ENCODE measurements at places on chromosomes 5 and 9. TPM values are rescaled to one million over a fixed set of nuclear protein-coding genes. Genes with fewer than 3 reads are reported as not detected.
A peak's percentile ranks its signal among the peaks of the same experiment; 100 is the strongest.

The PFN3 gene
- total RNA-seq: not detected

The DMRT2 gene
- 1.3 TPM for total RNA-seq

The CCNO gene
- 1.1 TPM for total RNA-seq

- H3K27me3 ChIP-seq: no peaks in the 10 kb centered on the region
- H3K27ac ChIP-seq: no peak overlapping the region
- no peak overlapping the region for H3K4me3 ChIP-seq
These were observed 57.6 kb downstream of the ZSWIM6 start for GRCh38 chr5:61389609-61390008.

DNA sequence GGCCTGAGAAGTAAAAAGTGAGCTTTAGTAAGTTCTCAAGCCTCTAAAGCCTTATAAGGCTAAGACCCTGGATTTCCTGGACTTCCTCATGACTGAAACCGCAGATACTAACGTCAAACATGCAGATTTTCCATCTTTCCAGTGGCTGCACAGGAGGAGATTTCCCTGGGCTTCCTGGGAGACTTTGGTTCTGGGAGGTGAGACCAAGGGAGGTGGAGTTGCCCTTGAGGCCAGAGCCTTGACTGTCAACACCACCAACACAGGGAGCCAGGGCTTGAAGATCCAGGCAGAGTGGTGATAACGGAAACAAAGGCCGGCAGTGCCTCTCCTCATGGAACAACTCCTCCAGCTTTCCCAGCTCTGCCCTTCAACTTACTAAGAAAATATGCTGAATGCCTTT, 144.7 kb upstream of the LRRTM2 start:
- H3K27me3 ChIP-seq: no peaks in the 10 kb centered on the region
- no peak overlapping the region for H3K4me3 ChIP-seq
- no peak overlapping the region for H3K27ac ChIP-seq
- DNase-seq: no peak

GRCh38 chr9:135488527-135488926, 8.9 kb downstream of the PPP1R26 start:
- no peaks in the 10 kb centered on the region for H3K27me3 ChIP-seq
- DNase-seq: no peak
- H3K36me3 ChIP-seq: peaks cover 16% of the 10 kb centered on the region
- no peaks in the 10 kb centered on the region for H3K4me1 ChIP-seq
- no peak overlapping the region for H3K27ac ChIP-seq

DNA sequence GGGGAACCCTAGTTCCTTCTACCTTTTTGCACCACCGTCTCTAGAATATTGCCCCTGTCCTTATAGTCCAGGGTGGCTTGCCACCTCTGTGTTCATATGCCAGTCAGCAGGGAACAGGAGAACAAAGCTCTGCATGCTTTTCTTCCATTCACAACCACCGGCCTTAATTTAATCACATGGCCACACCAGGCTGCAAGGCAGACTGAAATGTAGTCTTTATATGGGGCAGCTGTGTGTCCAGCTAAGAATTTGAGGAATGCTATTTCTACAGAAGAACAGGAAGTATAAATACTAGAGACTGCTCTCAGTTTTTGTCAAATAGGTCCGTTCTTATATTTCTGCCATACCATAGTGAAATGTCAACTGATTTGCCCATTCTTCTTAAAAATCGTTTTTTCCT, 5.8 kb downstream of the C5orf22 start:
- no peak for DNase-seq
- peaks cover 6% of the 10 kb centered on the region for H3K36me3 ChIP-seq
- H3K27me3 ChIP-seq: no peaks in the 10 kb centered on the region
- H3K4me1 ChIP-seq: peaks cover 16% of the 10 kb centered on the region
- no peak overlapping the region for H3K27ac ChIP-seq
- H3K4me3 ChIP-seq: no peak overlapping the region

DNA sequence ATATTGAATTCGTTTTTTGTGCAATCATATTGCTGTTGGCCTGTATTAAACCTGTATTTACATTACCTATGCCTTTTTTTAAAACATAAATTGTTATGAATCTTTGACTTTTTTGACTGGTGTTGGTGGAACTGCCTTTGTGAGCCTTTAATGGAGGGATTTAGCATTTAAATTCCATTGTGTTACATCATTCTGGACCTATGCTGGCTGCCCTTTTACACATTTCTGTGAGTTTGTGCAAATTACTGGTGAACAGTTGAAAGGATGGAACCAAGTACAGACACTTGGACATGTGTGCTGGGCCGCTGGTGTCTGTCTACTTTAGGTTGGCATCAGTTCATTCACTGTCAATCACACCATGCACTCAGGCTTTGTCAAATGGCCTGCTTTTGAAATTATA, 3.4 kb downstream of the SNX18 start:
- peak overlapping the region; percentile 88 for H3K27ac ChIP-seq
- H3K4me3 ChIP-seq: peak overlapping the region; percentile 99

GRCh38 chr5:61304590-61305381, 27.3 kb upstream of the ZSWIM6 start:
- peaks cover 70% of the 10 kb centered on the region for H3K4me1 ChIP-seq
- no peak for DNase-seq
- H3K4me3 ChIP-seq: no peak overlapping the region
- no peaks in the 10 kb centered on the region for H3K36me3 ChIP-seq

Measured in esophagus squamous epithelium (tissue), 5 donors.